Body of pancreas (tissue), 4 donors: ENCODE measurements at places on chromosomes 3 and 15.

- DNase-seq, result peak; percentile 26
Observed at GRCh38 chr3:141828890-141829289, 47.6 kb upstream of the ATP1B3 start.

DNA sequence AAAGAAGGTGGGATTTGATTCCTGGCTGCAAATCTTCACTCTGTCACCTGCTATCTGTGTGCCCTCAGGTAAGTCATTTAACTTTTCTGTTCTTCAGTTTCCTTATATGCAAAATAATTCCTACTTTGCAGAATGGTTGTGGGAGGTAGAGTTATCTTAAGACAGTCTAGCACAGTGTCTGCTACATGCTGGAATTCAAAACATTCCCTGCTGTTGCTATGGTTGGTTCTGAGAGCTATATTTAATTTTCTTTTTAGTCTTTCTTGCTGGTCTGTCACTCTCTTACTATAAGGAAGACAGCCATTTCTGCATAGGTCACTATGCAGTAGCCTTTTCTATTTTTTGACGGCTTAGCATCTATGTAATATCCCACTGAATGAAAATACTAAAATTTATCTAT lies 4.0 kb upstream of the ADPGK start:
- no peak for DNase-seq

GRCh38 chr15:38608682-38609081 lies 44.1 kb upstream of the RASGRP1 start:
- DNase-seq, result no peak

DNA sequence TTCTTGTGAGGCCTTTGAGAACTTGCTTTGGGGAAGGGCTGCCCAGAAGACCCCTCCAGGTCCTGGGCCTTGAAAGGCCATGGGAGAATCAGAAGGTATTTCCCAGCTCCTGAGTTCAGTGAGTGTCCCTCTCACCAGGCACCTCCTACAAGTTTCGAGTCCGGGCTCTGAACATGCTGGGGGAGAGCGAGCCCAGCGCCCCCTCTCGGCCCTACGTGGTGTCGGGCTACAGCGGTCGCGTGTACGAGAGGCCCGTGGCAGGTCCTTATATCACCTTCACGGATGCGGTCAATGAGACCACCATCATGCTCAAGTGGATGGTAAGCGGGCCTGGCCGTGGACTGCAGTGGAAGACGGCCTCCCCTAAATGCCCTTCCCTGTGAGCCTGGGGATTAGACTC lies 68.3 kb downstream of the BOC start:
- DNase-seq, result no peak

DNA sequence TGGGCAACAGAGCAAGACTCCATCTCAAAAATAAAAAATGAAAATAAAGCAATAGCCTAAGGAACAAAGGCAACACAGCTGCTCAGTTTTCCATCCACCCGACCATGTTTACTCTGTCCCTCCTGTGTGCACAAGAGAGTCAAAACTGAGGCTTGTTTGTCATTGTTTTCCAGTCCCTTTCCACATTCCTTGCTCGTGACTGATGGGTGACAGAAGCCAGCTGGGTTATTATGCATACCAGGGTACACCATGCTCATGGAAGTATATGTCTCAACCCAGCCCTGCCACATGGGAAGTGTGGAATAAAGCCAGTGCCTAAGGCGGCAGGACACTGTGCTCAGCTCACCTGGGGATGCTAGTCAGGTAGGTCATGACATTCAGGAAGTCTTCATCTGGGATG lies 49.5 kb downstream of the MCF2L2 start:
- DNase-seq, result no peak

DNA sequence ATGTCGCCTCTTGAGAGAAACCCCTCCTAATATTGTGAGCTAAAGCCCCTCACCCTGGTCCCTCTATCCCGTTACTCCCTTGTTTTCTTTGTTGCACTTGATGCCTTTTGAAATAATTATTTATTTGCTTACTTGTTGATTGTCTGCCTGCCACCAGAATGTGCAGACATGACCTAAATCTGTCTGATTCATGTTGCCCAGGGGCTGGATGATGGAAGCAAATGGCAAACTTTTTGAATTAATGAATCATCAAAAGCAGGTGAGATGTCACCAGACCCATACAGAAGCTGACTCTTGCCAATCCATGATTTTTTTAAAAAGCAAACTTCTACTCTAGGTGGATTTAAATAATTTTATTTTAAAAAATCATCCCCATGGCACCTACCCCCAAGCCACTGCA lies 49.3 kb downstream of the GRIP2 start:
- DNase-seq, result no peak

DNA sequence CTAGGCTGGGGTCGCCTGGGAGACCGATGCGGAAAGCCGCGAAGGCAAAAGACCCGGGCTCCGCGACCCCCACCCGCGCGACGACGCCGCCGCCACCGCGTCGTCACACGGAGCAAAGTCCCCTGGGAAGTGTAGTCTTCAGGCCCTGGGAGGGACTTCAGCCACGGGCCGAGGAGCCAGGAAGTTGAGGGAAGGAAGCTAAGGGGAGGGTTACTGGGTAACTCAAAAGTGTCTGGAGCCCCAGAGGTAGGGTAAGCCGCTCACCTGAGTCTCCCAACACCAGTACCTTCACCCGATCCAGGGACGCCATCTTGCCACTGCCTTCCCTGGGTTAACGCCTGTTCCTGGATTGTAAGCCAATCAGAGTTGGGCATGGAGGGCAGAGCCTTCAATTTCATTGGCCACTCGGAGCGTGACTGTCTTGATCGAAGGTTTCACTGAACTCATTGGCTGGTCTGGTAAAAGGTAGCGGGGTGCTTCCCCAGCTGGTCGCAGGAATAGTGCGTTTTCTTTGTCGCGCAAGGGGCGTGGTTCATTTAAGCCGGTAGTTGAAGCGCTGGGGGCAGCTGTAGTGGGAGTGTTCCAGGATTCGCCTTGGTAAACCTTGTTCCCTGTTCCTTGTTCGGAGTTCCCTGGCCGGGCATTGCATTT lies at the start of the genes GTF2E1 and RABL3:
GTF2E1 (plus strand) TSS at position 547 of the 651 bp plus-strand sequence. CDS start 7,809 bp downstream, outside the sequence.
RABL3 (minus strand) TSS at position 319 of the 651 bp plus-strand sequence; CDS start at position 310, 9 bp downstream.
- peak; percentile 98 for DNase-seq
